ENCODE measurements at places on chromosomes 1 and 21.

DNA sequence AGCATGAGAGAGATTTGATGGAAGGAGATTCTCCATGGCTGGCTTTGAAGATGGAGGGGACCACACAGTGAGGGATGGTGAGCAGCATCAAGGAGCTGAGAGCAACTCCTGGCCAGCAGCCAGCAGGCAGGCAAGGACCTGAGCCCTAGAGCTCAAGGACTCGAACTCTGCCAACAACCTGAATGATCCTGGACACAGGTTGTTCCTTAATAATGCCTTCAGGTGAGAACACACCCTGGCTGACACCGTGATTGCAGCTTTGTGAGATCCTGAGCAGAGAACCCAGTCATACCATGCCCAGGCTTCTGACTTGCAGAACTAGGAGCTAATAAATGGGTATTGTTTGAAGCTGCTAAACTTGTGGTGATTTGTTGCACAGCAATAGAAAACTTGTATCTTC lies 183.1 kb downstream of the LMX1A start:
- no peaks in the 10 kb centered on the region for H3K4me1 ChIP-seq
- no peaks in the 10 kb centered on the region for H3K36me3 ChIP-seq
- H3K27me3 ChIP-seq = no peaks in the 10 kb centered on the region
- no peak for DNase-seq
- no peak overlapping the region for H3K27ac ChIP-seq

DNA sequence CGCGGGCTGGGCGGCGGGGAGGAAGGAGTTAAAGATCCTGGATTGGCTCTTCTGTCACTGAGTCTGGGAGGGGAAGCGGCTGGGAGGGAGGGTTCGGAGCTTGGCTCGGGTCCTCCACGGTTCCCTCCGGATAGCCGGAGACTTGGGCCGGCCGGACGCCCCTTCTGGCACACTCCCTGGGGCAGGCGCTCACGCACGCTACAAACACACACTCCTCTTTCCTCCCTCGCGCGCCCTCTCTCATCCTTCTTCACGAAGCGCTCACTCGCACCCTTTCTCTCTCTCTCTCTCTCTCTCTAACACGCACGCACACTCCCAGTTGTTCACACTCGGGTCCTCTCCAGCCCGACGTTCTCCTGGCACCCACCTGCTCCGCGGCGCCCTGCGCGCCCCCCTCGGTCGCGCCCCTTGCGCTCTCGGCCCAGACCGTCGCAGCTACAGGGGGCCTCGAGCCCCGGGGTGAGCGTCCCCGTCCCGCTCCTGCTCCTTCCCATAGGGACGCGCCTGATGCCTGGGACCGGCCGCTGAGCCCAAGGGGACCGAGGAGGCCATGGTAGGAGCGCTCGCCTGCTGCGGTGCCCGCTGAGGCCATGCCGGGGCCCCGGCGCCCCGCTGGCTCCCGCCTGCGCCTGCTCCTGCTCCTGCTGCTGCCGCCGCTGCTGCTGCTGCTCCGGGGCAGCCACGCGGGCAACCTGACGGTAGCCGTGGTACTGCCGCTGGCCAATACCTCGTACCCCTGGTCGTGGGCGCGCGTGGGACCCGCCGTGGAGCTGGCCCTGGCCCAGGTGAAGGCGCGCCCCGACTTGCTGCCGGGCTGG lies at the start of gene NPR1:
Gene NPR1, plus strand, starts transcription at position 170 of the 818 bp plus-strand sequence. Its CDS starts 421 bp downstream, at position 591.
- H3K4me3 ChIP-seq = peak within 1 kb of the TSS; percentile 62
- peaks cover 14% of the 10 kb centered on the region for H3K4me1 ChIP-seq
- peak; percentile 69 for DNase-seq
- peak within 1 kb of the TSS; percentile 64 for H3K27ac ChIP-seq
- peaks cover 41% of the 10 kb centered on the region for H3K27me3 ChIP-seq

- H3K27me3 ChIP-seq = no peaks in the 10 kb centered on the region
- H3K4me1 ChIP-seq = no peaks in the 10 kb centered on the region
- H3K36me3 ChIP-seq = no peaks in the 10 kb centered on the region
- no peak for DNase-seq
Measured at GRCh38 chr21:29372063-29372802, 73.5 kb downstream of the BACH1 start.

- H3K27ac ChIP-seq = no peak overlapping the region
- no peaks in the 10 kb centered on the region for H3K36me3 ChIP-seq
- H3K4me1 ChIP-seq = peaks cover 29% of the 10 kb centered on the region
- H3K27me3 ChIP-seq = no peaks in the 10 kb centered on the region
- H3K4me3 ChIP-seq = no peak overlapping the region
Measured at GRCh38 chr1:8314346-8315280, 3.3 kb upstream of the SLC45A1 start.

GRCh38 chr21:14613486-14614224 lies 67.5 kb upstream of the SAMSN1 start:
- H3K27ac ChIP-seq = no peak overlapping the region
- H3K4me1 ChIP-seq = no peaks in the 10 kb centered on the region
- H3K36me3 ChIP-seq = no peaks in the 10 kb centered on the region
- no peaks in the 10 kb centered on the region for H3K27me3 ChIP-seq

GRCh38 chr1:93304716-93305138 lies 41.0 kb upstream of the DR1 start:
- peaks cover 24% of the 10 kb centered on the region for H3K36me3 ChIP-seq
- H3K4me3 ChIP-seq = no peak overlapping the region
- no peaks in the 10 kb centered on the region for H3K27me3 ChIP-seq
- H3K27ac ChIP-seq = no peak overlapping the region
- H3K4me1 ChIP-seq = no peaks in the 10 kb centered on the region

GRCh38 chr1:89995598-89996449 lies 914 bp downstream of the ZNF326 start:
- peak overlapping the region; percentile 89 for H3K4me3 ChIP-seq
- H3K27me3 ChIP-seq = no peaks in the 10 kb centered on the region
- peak overlapping the region; percentile 99 for H3K27ac ChIP-seq
- no peak for DNase-seq

GRCh38 chr1:230985711-230986110 lies 6.8 kb downstream of the ARV1 start:
- no peaks in the 10 kb centered on the region for H3K27me3 ChIP-seq
- no peaks in the 10 kb centered on the region for H3K4me1 ChIP-seq
- no peak overlapping the region for H3K4me3 ChIP-seq
- H3K36me3 ChIP-seq = no peaks in the 10 kb centered on the region
- no peak for DNase-seq

GRCh38 chr1:11131816-11132215 lies 32.1 kb upstream of the EXOSC10 start:
- H3K4me3 ChIP-seq = no peak overlapping the region
- H3K27ac ChIP-seq = no peak overlapping the region
- peaks cover 47% of the 10 kb centered on the region for H3K36me3 ChIP-seq
- H3K27me3 ChIP-seq = no peaks in the 10 kb centered on the region
- no peak for DNase-seq
- H3K4me1 ChIP-seq = peaks cover 27% of the 10 kb centered on the region

- no peak overlapping the region for H3K4me3 ChIP-seq
- peaks cover 14% of the 10 kb centered on the region for H3K36me3 ChIP-seq
- no peaks in the 10 kb centered on the region for H3K27me3 ChIP-seq
- H3K4me1 ChIP-seq = no peaks in the 10 kb centered on the region
- no peak for DNase-seq
Measured at GRCh38 chr1:40389871-40390560, 16.5 kb downstream of the SMAP2 start.

- H3K36me3 ChIP-seq = no peaks in the 10 kb centered on the region
- DNase-seq = peak; percentile 28
- no peaks in the 10 kb centered on the region for H3K27me3 ChIP-seq
- no peak overlapping the region for H3K27ac ChIP-seq
- H3K4me1 ChIP-seq = peaks cover 9% of the 10 kb centered on the region
Measured at GRCh38 chr1:55129194-55129728, 85.9 kb downstream of the USP24 start.

DNA sequence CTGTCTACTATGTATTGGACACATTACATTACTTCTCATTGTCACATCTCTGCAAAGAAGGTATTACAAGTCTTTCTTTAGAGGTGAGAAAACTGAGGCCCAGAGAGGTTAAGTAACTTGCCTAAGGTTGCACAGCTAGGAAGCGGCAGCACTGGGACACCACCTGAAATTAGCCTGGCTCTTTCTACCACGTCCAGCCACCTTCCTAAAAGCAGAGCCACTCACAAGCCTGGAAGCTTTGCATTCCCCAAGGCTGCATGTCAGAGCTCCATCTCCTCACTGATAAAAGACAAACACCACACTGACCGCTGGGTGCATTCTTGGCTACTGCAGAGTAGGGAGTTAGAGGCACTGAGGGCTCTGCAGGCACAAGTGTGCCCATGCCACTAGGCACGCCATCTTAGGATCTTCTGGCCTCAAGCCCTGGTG lies 2.4 kb downstream of the CD247 start:
- DNase-seq = no peak
- H3K4me1 ChIP-seq = no peaks in the 10 kb centered on the region
- no peak overlapping the region for H3K27ac ChIP-seq
- H3K36me3 ChIP-seq = no peaks in the 10 kb centered on the region
- H3K27me3 ChIP-seq = peaks cover 7% of the 10 kb centered on the region
- H3K4me3 ChIP-seq = no peak overlapping the region

- no peaks in the 10 kb centered on the region for H3K4me1 ChIP-seq
- H3K36me3 ChIP-seq = no peaks in the 10 kb centered on the region
- H3K27me3 ChIP-seq = no peaks in the 10 kb centered on the region
Measured at GRCh38 chr1:86084998-86085397, 71.6 kb downstream of the COL24A1 start.

GRCh38 chr1:188888386-188888785 lies 1589.3 kb downstream of the BRINP3 start:
- H3K27ac ChIP-seq = no peak overlapping the region
- H3K36me3 ChIP-seq = no peaks in the 10 kb centered on the region
- no peak overlapping the region for H3K4me3 ChIP-seq
- no peak for DNase-seq

- no peak overlapping the region for H3K27ac ChIP-seq
- no peaks in the 10 kb centered on the region for H3K27me3 ChIP-seq
- no peaks in the 10 kb centered on the region for H3K36me3 ChIP-seq
- H3K4me3 ChIP-seq = no peak overlapping the region
- no peaks in the 10 kb centered on the region for H3K4me1 ChIP-seq
- DNase-seq = peak; percentile 7
Measured at GRCh38 chr1:80170811-80171485, 1164.4 kb upstream of the ADGRL4 start.

DNA sequence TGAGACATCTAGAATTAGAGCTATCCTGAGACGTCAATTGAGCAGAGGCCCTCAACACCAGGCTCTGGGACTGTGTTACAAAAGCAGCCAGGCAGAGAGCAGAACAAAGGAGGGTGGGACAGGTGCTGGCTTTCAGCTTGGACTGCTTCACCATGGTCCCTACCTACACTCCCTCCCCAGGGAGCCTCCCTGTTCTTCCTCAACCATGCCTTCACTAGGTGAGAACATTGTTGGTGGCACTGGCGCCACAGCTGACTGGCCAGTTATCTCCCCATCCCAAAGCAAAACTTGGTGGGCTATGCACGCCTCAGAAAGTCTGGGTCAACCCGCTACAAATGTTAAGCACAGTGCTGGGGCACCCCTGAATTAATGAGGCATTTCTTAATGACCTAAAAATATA lies 87.8 kb downstream of the NMNAT2 start:
- H3K27ac ChIP-seq = no peak overlapping the region
- no peak overlapping the region for H3K4me3 ChIP-seq
- H3K27me3 ChIP-seq = no peaks in the 10 kb centered on the region
- H3K36me3 ChIP-seq = no peaks in the 10 kb centered on the region
- no peak for DNase-seq
- H3K4me1 ChIP-seq = peaks cover 13% of the 10 kb centered on the region

DNA sequence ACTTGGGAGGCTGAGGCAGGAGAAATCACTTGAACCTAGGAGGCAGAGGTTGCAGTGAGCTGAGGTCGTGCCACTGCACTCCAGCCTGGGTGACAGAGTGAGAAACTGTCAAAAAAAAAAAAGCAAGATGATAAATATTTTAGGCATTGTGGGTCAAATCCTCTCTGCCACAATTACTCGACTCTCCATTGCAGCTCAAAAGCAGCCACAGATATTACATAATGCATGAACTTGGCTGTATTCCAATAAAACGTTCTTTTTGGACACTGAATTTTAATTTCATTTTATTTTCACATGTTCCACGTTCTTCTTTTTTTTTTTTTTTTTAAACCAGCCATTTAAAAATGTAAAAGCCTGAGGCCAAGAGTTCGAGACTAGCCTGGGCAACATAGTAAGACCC lies 69.4 kb downstream of the TCP10L start:
- no peaks in the 10 kb centered on the region for H3K36me3 ChIP-seq
- no peak overlapping the region for H3K4me3 ChIP-seq
- peaks cover 29% of the 10 kb centered on the region for H3K4me1 ChIP-seq
- no peak overlapping the region for H3K27ac ChIP-seq

DNA sequence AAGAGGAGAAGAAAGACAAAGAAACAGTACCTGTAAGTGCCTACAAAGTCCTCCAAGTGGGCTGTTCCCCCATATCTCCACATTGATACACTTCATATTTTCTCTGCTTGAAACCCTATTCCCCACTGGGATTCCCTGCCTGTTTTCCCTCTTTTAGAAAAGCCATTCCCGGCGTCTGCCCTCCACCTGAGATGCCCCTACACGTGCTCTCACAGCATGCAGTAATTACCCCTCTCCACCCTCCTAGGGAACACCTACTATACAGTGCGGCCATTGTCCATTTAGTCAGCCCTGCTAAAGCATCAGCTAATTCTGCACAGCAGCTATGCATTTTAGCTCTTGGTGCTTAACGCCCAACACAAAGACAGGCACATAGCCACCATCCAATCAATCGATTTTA lies 135.7 kb upstream of the TIAM1 start:
- DNase-seq = no peak
- no peak overlapping the region for H3K27ac ChIP-seq
- no peaks in the 10 kb centered on the region for H3K27me3 ChIP-seq
- H3K4me1 ChIP-seq = no peaks in the 10 kb centered on the region

DNA sequence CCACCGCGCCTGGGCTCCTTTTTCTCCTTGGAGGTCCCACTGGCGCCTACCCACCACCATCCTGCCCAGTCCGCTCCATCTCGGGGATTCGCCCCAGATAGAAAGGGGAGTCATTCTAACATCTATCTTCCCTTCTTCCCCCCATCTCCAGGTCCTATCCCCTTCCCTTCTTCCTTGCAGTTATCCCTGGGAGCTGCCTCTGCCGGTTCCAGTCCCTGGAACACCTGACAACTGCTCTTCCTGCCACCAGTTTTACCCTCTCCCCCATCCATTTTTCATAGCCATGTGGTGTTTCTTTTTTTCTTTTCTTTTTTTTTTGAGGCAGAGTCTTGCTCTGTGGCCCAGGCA lies 12.0 kb upstream of the COL16A1 start:
- H3K4me1 ChIP-seq = peaks cover 42% of the 10 kb centered on the region
- peak overlapping the region; percentile 96 for H3K27ac ChIP-seq
- no peak for DNase-seq
- H3K27me3 ChIP-seq = peaks cover 34% of the 10 kb centered on the region

GRCh38 chr1:41380979-41381691 lies 19.9 kb downstream of the FOXO6 start:
- peak; percentile 66 for DNase-seq
- no peaks in the 10 kb centered on the region for H3K36me3 ChIP-seq
- no peaks in the 10 kb centered on the region for H3K27me3 ChIP-seq

GRCh38 chr21:26708223-26708800 lies 135.2 kb upstream of the CYYR1 start:
- H3K4me1 ChIP-seq = no peaks in the 10 kb centered on the region
- H3K36me3 ChIP-seq = no peaks in the 10 kb centered on the region
- H3K27ac ChIP-seq = no peak overlapping the region
- no peak for DNase-seq
- no peak overlapping the region for H3K4me3 ChIP-seq
- no peaks in the 10 kb centered on the region for H3K27me3 ChIP-seq

Measured in heart right ventricle (tissue), 16 donors.